ENCODE measurements at places on chromosomes 11 and 22.
A peak's percentile ranks its signal among the peaks of the same experiment; 100 is the strongest.

GRCh38 chr22:29212743-29213142 is 7.0 kb downstream of the EMID1 start:
- no peak for DNase-seq

DNA sequence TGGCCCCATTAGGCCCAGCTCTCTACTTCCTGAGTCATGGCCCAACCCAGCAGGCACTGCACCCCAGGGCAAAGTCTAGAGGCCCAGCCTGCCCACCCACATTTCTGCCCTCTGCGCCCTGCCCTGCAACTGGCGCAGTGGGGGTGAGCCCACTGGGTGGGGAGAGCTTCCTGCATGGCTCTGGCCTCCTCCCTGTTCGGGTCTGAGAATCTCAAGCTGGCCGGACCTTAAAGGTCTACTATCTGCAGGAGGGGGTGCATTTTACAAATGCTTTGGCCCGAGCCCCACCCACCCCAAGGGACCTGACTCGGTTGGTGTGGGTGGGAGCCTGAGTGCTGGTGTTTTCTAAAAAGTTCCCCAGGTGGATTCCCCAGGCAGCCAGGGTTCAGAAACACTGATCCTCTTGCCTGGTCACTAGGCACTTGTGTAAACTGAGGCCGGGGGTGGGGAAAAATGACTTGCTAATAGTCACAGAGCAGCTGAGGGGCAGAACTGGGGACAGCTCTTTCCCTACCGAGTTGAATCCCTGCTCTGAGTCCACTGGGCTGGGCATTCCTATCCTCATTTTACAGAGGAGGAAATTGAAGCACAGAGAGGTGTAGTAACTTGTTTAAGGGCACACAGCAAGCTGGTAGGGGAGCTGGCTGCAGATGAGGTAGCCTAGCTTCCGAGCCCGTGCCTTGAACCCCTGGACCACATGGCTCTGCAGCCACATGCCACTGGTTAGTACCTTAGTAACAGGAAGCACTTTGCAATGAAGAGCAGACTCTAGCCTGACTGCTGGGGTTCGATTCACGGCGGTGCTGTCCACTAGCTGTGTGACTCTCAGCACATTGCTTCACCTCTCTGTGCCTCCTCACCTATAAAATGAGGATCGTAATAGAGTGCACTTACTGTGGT is 36.3 kb downstream of the CD82 start:
- DNase-seq, result no peak

- DNase-seq, result no peak
Measured at GRCh38 chr22:38989466-38989865, 7.3 kb downstream of the APOBEC3B start.

DNA sequence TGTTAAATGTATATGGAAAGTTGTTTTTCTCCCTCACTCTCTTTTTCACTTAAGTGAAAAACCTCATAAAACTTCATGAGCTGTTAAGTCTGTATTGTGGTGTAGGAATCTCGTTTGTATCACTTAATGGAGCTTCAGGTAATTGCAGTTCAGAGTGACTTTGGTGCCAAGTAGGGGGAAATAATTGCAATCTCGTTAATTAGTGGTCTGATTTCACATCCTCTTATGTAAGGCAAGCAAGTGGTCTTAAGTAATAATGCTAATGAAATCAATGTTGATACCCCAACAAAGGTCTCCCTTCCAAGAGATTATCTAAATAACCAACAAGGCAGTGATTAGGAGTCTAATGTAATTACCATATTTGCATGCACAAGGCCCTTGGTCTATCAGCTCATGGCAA is 174.2 kb upstream of the SORL1-AS1 start:
- DNase-seq, result no peak

DNA sequence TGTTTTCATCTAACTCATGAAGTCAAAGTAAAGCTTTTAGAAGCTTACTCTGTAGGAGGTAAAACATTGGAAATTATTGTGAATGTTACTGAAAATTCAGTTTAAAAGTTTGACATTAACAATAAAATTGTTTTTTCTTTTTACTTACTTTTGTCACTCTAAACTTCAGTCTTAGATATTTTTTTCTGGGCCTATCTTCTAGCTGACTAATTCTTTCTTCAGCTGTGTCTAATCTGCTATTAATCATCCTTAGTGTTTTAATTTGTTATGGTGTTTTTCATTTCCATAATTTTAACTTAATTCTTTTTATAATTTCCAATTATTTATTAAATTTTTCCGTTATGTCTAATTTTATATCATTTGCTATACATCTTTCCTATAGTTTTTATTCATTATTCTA is 35.0 kb downstream of the IL10RA start:
- no peak for DNase-seq

GRCh38 chr11:78791964-78792363 is 217.3 kb upstream of the NARS2 start:
- DNase-seq, result no peak

- DNase-seq, result no peak
Measured at GRCh38 chr11:80856066-80856465, 1415.2 kb upstream of the TENM4 start.

- DNase-seq, result peak; percentile 79
Measured at GRCh38 chr11:112588252-112588694, 327.6 kb upstream of the PLET1 start.

DNA sequence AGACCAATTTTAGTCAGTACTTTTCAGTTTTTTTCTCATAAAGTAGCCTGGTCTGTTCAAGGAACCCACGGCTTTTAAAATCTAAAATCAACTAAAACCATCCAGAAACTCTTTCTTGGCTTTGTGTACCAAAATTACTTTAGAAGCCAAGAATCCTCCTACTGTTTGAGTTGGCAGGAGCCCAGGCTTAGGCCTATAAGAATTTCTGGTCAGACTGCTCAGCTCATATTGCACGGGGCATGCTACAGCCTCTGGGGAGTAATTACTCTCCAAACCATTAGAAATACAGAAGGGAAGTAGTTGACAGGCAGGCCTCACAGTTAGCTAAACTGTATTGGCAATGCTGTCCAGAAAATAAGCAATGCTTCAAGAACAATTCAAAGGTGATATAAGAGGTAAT is 1862.9 kb upstream of the RAG2 start:
- DNase-seq, result no peak

- DNase-seq, result no peak
Measured at GRCh38 chr11:79392161-79392560, 48.7 kb downstream of the TENM4 start.

DNA sequence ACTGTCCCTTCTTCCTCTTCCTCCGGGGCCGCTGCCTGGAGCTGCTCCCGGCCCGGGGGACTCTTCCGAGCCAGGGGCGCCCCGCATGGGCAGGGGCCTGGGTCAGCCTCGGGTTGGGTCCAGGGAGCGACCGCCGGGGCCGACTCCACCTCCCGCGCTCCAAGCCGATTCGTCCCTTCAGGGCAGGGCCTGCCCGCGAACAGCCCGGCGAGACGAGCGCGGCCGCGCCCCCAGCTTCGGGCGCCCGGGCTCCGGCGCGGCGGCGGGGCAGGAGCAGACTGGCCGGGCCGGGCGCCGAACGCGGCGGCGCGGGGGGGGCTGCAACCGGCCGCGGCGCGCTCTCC is at the start of gene LARGE1:
Gene LARGE1, minus strand, starts transcription at position 280 of the 344 bp plus-strand sequence.
- no peak for DNase-seq

DNA sequence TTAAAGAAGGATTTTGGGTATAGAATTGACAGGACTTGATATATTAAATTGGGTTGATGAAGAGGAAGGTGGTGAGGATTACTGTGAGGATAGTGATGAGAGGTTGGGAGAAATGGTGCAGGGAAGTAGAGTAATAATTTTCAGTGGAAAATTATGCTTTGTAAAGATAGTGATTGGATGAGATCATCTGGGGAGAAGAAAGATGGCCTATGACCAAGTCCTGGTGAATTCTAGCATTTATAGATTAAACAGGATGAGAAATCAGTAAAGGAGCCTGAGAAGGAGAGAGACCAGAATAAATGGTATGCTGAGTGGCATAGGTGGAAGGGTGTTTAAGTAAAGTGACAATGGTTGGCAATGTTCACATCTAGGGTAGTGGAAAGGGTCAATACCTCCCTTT is 15.0 kb downstream of the IPO7 start:
- no peak for DNase-seq

DNA sequence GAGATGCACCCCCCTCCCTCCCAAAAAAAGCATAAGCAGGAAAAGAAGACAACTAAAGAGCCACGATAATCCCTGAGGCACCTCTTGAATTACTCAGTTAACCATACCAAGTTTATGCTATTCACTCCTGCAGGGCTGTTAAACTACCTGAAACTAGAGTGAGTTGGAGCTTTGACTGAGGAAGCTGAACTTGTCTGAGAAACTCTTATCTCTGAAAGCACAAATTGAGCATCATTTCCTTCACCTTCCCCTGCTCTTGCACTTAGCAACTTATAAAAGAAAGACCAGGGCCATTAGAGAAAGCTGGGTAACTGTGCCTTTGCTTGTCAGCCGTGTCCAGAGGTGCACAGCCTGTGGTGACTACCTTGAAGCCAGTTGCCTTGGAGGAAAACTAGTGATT is 745.6 kb downstream of the NELL1 start:
- DNase-seq, result no peak

- no peak for DNase-seq
Measured at GRCh38 chr11:69260622-69261021, 33.3 kb upstream of the MYEOV start.

DNA sequence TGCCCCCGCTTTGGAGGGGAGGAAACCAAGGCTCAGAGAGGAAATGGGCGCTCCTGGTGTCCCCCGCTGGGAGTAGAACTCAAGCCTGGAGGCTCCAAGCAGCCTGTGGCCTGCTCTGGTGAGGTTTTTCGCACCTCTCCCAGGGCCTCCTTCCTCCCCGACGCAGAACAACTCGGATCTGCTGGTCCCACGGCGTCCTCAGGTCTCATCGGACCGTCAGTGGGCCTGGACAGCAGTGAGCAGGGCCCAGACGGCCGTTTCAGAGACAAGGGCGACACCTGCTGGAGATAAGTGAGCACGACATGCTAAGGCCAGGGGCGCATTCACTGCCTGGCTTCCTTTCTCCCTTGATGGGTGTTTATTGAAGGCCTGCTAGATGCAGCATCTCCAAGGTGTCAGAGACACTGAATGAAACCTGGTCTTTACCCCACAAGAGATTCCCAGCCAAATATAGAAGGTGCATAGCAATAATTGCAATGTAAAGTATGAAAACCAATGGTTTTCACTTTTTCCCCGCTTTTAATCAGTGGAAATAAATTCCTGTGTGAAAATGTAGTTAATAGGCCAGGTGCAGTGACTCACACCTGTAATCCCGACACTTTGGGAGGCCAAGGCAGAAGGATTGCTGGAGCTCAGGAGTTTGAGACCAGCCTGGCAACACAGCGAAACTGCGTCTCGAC is 26.9 kb upstream of the CD82 start:
- no peak for DNase-seq

GRCh38 chr22:26131589-26132154 is 37.6 kb upstream of the SEZ6L start:
- no peak for DNase-seq

DNA sequence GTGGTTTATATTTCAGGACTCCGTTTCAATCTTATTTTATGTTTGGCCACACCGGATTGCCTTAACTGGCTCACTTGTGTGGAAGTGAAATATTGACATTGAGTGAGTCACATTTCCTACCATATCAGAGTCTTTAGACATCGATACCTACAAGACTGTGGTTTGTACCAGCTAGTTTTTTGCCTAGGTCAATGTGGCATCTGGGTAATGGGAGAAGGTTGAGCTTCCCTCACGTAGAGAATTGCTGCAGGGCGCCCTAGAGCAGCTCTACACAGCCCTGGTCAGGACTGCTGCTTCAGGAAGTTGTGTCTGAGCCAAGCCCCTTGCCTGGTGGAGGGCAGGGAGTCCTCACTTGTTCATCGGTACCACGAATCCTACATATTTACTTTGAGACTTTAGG is 1.6 kb downstream of the GRAMD1B start:
- no peak for DNase-seq

DNA sequence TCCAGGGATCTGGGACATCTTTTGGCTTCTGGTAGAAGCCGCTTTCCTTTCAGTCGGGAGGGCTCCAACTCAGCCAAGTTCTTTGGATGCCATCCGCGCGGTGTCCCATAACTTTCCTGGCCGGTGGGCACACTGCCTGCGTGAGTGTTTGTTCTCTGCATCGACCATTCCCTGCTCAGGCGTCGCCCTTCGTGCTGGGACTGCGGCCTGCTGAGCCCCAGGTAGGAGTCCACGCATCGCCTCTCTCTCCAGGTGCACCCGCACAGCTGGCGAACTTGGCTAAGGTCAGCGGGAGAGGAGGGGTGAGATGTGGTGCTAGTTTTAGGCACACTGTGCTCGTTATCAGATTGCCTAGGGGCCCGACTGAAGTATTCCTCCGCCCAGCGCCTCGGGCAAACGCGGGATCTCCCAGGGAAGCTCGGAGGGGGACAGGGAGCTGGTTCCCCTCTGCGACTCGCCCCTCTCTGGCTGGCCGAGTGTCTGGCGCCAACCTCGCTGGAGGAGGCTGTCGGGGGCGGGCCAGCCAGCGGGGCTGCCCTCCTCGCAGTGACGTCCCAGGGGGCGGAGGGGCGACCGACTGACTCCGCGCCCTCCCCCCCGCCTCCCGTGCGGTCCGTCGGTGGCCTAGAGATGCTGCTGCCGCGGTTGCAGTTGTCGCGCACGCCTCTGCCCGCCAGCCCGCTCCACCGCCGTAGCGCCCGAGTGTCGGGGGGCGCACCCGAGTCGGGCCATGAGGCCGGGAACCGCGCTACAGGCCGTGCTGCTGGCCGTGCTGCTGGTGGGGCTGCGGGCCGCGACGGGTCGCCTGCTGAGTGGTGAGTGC is at the start of gene LAYN:
Gene LAYN, plus strand, starts transcription at position 607 of the 823 bp plus-strand sequence. Its CDS starts 124 bp downstream, at position 731.
- DNase-seq, result no peak

- DNase-seq, result no peak
Measured at GRCh38 chr11:55854704-55855103, 16.2 kb downstream of the OR5D16 start.

DNA sequence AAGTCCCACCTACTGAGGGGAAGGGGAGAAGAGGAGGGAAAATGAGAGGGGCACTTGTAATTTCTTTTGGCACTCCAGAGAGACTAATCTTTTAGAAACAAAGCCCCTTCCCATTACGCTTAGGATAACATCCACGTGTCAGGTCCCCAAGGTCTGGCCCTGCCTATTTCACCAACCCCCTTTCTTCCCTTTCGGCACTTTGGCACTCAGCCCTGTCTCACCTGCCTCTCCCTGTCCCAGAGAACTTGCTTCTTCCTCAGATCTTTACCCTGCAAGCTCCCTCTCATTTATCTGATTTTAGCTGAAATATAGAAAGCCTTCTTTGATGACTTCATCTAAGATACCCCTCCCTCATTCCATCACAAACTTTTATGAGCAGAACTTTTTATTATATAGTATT is 55.5 kb downstream of the RASSF10 start:
- DNase-seq, result no peak

All from NCI-H187 treated with DMSO at 0.1 percent for 48 hours (cell line).